ENCODE measurements at places on chromosomes 5 and 9.

DNA sequence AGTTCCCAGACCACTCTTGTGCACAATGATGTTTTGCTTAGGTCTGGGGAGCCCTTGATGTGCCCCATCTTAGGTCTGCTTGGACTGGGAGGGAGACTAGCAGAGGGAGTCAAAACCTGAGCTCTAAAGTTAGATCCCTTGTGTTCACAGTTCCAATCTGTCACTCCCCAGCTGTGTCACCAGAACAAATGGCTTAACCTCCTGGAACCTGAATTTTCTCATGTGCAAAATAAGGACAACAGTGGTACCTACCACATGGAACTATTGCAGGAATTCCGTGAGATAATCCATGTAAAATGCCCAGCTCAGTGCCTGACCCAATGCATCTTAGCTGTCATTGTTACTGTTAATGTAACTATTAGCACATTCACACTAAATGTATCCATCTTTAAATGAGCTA lies 45.5 kb downstream of the GALNT10 start:
- no peak for DNase-seq

DNA sequence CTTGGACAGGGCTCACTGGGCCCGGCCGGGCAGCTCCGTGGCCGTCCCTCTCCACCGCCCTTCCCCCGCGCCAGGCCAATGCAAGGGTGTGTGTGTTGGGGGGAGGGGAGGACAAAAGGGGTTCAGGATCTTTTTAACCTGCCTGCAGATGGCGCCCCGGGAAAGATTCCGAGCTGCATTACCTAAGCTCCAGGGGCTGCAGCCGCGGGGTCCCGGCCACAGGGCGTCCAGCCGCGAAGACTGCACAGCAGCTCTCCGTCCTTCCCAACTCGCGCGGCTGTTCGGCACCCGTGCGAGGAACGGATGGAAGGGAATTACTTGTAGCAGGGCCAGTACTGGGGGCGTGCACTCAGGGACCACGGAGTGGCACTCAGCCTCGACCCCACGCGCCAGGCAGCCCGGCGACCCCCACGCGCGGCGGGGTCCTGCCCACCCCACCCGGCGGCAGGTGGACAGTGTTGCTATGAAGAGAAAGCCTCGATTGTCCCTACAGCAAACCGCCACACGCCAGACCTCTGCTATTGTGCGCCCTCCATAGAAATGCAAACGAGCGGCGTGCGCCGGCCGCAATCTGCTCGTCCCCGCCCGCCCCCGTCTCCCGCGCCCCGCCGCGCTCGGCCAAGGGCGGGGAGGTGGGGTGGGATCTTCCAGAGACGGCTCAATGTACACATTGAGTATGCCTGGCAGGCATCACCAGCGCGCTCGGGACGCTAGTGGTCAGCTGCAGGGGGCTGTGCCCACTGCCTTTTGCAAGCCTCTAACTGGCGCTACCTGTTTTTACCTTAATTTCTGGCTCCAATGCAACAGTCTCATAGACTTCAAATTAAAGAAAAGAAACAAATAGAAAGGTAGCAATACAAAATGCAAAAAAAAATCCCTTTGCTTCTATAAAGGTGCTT lies 796 bp upstream of the GADD45G start:
- peak; percentile 85 for DNase-seq

- no peak for DNase-seq
These were observed 2.9 kb upstream of the LPCAT1 start for GRCh38 chr5:1526681-1527131.

- DNase-seq, result no peak
These were observed 44.0 kb upstream of the SLC25A51 start for GRCh38 chr9:37947977-37948376.

DNA sequence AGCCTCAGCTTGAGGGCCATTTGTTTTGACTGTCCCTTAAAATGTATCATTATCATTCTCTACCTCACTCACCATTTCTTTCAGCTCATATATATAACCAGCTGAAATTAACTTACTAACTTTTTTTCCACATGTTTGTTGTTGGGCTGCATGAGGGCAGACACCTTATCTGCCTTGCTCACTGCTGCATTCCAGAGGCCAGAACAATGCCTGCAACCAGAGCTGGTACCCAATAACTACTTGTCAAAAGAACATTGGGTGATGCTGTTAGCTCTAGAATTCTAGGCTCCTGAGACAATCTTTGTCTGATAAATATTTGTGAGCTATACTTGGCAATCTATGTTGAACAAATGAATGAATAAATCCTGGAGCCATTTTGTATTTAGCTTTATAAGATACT lies 68.3 kb downstream of the HTR4 start:
- DNase-seq, result no peak

DNA sequence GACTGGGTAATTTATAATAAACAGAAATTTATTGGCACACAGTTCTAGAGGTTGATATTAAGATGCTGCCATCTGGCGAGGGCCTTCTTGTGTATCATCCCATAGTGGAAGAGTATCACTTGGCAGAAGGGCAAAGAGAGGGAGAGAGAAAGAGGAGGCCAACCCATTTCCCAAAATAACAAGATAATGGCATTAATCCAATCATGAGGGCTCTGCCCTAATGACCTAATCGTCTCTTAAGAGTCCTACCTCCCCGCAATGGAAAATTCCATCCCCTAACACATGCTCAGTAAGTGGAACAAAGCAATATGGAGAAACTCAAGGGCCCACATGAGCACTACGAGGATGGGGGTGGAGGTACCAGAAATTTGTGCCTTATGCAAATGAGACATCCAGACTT lies 17.6 kb upstream of the VDAC1 start:
- DNase-seq, result peak; percentile 26

DNA sequence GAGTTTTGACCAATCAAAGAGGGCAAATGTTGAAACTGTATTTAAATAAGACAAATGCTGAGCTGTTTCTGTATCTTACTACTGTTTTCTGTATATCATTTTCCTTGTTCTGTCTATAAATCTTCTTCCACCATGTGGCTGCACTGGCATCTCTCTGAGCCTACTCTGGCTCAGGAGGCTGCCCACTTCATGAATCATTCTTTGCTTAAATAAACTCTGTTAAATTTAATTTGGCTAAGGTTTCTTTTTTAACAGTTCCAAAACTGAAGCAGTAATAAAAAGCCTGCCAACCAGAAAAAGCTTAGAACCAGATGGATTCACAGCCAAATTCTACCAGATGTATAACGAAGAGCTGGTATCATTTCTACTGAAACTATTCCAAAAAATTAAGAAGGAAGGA lies 40.2 kb upstream of the TAS2R1 start:
- no peak for DNase-seq

DNA sequence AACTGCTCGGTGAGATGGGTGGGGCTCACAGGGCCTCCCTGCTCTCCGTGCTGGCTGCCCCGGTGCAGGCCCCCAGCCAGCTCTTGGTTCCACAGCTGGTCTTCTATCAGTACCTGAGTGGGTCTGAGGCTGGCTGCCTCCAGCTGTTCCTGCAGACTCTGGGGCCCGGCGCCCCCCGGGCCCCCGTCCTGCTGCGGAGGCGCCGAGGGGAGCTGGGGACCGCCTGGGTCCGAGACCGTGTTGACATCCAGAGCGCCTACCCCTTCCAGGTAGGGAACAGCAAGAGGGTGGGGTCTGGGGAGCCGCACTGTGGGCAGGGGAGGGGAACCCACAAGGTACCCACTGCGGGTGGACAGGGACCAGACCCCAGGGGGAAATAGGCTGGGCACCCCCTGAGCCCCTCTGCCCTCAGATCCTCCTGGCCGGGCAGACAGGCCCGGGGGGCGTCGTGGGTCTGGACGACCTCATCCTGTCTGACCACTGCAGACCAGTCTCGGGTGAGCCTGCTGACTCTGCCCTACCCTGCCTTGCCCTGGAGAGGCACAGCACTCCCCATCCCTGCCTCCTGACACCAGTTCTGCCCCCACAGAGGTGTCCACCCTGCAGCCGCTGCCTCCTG lies 2.8 kb downstream of the MAMDC4 start:
- DNase-seq, result no peak

DNA sequence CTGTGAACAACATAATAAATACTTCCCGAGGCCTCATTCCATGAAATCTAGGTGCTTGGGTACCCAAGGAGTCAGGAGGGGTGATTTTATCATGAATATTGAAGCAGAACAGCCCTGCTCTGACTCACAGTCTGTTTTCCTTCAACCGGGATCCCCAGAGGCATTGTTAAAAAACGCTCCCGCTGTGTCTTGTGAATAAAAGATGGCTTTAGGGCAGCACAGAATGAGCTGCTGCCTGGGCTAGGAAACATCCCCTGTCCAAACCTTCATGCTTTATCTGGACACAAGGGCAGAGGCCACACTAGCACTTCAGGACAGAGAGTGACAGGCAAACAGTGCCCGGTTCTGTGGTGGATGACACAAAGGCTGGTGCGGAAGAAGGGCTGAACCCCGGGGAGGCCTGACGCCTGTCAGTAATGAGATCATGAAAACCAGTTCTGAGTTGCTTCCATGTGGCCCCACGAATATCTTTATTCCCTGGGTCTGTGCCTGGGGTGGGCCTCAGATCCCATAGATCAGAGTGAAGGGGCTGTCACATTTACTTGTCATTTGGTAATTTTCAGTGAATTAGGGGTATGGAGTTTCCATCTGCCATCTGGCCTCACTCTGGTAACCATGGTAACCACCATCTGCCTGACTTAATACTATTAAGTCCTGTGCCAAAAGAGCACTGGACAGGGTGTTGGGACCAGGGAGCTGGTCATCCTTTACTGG lies 2.6 kb downstream of the IGFBPL1 start:
- DNase-seq, result peak; percentile 91

GRCh38 chr5:91977579-91977978 lies 594.5 kb upstream of the ARRDC3 start:
- DNase-seq, result no peak

DNA sequence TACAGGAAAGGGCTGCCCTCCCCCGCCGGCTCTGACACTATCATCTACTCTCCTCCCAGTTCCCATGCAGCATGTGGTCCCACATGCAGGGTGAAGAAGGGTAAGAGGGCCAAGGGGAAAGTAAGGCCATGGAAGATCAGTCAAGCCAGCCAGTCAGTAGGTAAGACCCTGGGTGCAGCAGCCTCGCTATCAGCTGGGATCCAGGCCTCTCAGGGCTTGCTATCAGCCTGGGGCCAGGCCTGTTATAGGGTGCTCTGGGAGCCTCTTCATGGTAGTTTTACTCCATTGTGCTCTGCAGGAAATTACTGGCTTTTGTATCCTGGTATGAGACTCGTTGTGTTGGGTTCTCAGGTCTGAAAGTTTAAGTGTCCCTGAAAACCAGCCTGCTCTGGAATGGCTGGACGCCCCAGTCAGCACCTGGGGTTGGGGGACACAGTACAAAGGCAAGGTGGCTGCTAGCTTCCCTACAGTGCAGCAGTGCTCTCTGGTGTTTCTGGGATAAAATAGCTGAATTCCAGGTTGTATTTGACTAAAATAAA lies 21.4 kb downstream of the SLC22A4 start:
- no peak for DNase-seq

- DNase-seq, result no peak
These were observed 471.7 kb upstream of the RORB start for GRCh38 chr9:74025402-74025925.

- peak; percentile 23 for DNase-seq
These were observed 6.2 kb downstream of the SKP2 start for GRCh38 chr5:36158144-36158543.

GRCh38 chr9:131237931-131238401 lies 38.3 kb downstream of the FAM78A start:
- peak; percentile 10 for DNase-seq

GRCh38 chr9:38732885-38733284 lies 13.0 kb upstream of the FAM240B start:
- DNase-seq, result no peak

DNA sequence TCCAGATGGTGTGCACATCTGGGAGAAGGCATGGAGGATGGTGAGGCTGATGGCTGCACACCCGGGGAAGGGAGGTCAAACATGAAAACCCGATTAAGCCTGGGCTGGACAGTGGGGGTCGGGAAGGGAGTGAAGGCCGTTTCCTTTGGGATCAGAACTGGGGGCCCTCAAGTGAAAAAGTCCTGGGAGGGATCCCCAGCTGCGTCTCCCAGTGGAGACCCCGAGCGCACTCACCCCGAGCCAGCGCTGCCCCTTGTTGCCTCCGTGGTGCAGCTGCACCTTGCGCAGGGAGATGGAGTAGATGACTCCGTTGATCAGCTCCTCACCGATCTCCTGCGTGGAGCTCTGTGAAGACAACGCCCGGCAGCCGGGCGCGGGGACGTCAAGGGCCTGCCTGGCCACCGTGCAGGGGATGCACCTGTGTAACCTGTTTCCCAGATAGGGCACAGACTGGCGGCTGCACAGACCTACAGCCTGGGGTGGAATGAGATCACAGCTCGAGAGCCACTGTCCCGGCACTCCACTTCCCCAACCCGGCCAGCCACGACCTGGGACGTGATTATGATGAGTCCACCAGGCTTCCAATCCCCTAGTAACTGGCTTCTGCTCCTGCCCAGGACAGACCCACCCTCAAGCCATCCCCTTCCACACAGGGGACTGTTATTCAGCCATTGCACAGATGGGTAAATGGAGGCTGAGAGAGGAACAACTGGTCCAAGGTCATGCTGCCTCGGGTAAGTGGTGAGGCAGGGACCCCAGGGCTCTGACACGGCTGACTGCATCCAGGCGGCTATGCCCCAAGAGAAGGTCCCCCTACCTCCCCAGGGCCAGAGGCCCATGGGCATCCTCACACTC lies 9.0 kb downstream of the RALGDS start:
- no peak for DNase-seq

DNA sequence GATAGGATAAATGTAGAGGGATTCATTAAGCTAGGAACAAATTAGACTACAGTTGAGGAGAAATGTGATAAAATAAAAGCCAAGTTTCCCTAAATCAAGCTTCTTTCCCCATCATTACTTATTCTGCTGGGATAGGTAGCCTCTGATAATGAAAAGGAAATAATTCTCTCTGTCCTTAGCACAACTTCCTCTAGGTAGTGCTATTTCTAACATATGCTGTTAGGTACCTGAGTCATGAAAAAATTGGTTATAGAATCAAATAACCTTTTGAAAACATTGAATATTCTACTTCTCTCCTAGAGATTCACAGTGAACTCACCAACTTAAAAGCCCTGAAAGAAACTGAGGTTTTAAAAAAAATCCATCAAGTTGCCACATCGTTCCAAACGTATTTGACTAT lies 1793.1 kb downstream of the EFNA5 start:
- no peak for DNase-seq

DNA sequence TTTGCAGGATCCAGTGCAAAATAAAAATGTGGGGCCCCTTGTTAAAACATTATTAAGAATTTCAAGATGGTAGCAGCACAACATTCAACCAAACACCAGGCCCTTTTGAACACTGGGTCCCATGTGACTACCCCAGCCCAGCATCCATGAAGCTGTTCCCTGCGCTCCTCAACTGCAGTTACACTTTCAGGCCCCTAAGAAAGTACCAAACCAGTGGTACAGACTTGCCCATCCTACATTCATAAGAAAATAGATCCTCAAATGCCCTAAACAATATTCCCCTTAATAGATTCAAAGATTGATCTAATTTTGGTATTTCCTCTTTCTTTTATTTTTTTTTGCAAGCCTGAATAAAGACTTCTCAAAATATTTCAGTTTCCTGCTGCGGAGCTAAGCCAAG lies 201.7 kb downstream of the EFNA5 start:
- no peak for DNase-seq

DNA sequence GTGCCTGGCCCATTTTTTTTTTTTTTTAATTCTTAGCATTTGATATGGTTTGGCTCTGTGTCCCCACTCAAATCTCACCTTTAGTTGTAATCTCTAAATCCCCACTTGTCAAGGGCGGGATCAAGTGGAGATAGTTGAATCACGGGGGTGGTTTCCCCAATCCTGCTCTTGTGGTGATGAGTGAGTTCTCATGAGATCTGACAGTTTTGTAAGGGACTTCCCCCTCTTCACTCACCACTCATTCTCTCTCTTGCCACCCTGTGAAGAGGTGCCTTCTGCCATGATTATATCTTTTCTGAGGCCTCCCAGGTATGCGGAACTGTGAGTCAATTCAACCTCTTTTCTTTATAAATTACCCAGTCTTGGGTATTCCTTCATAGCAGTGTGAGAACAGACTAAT lies 27.2 kb downstream of the NDUFAF2 start:
- DNase-seq, result no peak

Data from NCI-H2171 (cell line).